ENCODE measurements at places on chromosomes 16 and 17. TPM values are rescaled to one million over a fixed set of nuclear protein-coding genes. Genes with fewer than 3 reads are reported as not detected.
A peak's percentile ranks its signal among the peaks of the same experiment; 100 is the strongest.

- H3K36me3 ChIP-seq = no peaks in the 10 kb centered on the region
- no peak overlapping the region for H3K4me3 ChIP-seq
- DNase-seq = no peak
- H3K27ac ChIP-seq = no peak overlapping the region
These were observed 123.5 kb upstream of the CHMP6 start for GRCh38 chr17:80868022-80868609.

DNA sequence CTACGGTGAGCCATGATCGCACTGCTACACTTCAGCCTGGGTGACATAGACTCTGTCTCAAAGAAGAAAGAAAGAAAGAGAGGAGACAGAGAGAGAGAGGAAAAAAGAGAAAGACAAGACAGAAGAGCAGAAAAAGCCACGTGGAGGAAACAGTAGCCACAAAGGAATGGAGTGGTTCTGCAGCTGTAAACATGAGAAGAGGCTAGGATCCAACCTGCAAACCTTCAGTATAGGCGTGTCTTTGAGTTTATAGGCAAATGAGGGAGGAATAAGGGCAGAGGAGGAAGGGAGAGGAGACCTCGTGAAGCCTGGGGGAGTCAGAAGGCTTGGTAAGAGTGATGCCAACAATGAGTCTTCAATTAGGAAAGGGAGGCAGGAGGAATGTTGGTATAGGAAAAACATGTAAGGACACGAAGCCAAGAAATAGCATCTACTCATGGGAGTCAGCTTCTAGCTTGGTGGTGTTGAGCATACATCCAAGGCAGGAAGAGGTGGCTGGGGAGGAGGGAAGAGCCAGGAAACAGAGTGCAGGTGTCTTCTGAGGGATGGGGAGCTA lies 3.9 kb downstream of the MED9 start:
- no peaks in the 10 kb centered on the region for H3K36me3 ChIP-seq
- DNase-seq = no peak
- peak overlapping the region; percentile 31 for H3K27ac ChIP-seq
- H3K4me3 ChIP-seq = no peak overlapping the region
- H3K4me1 ChIP-seq = peaks cover 74% of the 10 kb centered on the region
- no peaks in the 10 kb centered on the region for H3K27me3 ChIP-seq

GRCh38 chr17:44493339-44493738 lies 9.9 kb downstream of the GPATCH8 start:
- no peak for DNase-seq
- H3K36me3 ChIP-seq = no peaks in the 10 kb centered on the region
- no peaks in the 10 kb centered on the region for H3K27me3 ChIP-seq
- peak overlapping the region; percentile 19 for H3K27ac ChIP-seq

GRCh38 chr17:66089764-66090163 lies 102.2 kb downstream of the CEP112 start:
- no peak for DNase-seq
- no peaks in the 10 kb centered on the region for H3K4me1 ChIP-seq
- no peaks in the 10 kb centered on the region for H3K27me3 ChIP-seq
- no peaks in the 10 kb centered on the region for H3K36me3 ChIP-seq
- H3K4me3 ChIP-seq = no peak overlapping the region

- no peak overlapping the region for H3K27ac ChIP-seq
- peaks cover 57% of the 10 kb centered on the region for H3K27me3 ChIP-seq
- H3K4me3 ChIP-seq = no peak overlapping the region
- no peak for DNase-seq
- no peaks in the 10 kb centered on the region for H3K4me1 ChIP-seq
These were observed 149.9 kb downstream of the ENGASE start for GRCh38 chr17:79224476-79224875.

GRCh38 chr16:86511317-86512161 lies 1.2 kb downstream of the FOXF1 start:
- peaks cover 90% of the 10 kb centered on the region for H3K27me3 ChIP-seq
- peaks cover 5% of the 10 kb centered on the region for H3K4me1 ChIP-seq
- H3K4me3 ChIP-seq = no peak overlapping the region
- no peaks in the 10 kb centered on the region for H3K36me3 ChIP-seq
- no peak for DNase-seq

- H3K27me3 ChIP-seq = no peaks in the 10 kb centered on the region
- H3K27ac ChIP-seq = no peak overlapping the region
- no peaks in the 10 kb centered on the region for H3K36me3 ChIP-seq
- no peak overlapping the region for H3K4me3 ChIP-seq
- no peak for DNase-seq
These were observed 19.3 kb downstream of the SHISA9 start for GRCh38 chr16:12920739-12921138.

- no peak for DNase-seq
- peaks cover 14% of the 10 kb centered on the region for H3K27me3 ChIP-seq
- no peaks in the 10 kb centered on the region for H3K4me1 ChIP-seq
- no peaks in the 10 kb centered on the region for H3K36me3 ChIP-seq
- H3K27ac ChIP-seq = no peak overlapping the region
- H3K4me3 ChIP-seq = no peak overlapping the region
These were observed 47.8 kb downstream of the PITPNM3 start for GRCh38 chr17:6508519-6509030.

Gene KCTD19
- total RNA-seq = not detected

DNA sequence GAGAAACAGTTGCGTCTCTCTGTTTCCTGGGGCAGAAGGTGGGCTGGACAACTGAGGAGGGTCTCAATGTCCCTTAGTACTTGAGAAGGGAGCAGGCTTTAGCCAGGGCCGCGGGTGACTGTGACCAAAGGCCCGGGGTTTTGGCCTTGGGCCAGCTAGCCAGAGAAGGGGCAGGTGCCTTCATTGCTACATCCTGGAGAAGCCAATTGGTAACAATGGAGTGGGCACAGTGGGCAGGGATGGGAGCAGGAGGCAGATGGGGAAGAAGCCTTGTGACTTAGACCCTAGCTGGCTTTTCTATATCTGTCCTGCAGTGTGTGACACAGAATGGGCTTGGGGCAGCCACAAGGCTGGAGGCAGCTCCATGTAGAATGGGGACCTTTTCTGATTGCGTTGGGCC lies 46.0 kb downstream of the CLEC16A start:
- no peaks in the 10 kb centered on the region for H3K4me1 ChIP-seq
- no peaks in the 10 kb centered on the region for H3K36me3 ChIP-seq
- no peaks in the 10 kb centered on the region for H3K27me3 ChIP-seq
- no peak overlapping the region for H3K27ac ChIP-seq

- peaks cover 8% of the 10 kb centered on the region for H3K27me3 ChIP-seq
- no peak overlapping the region for H3K27ac ChIP-seq
- H3K4me1 ChIP-seq = no peaks in the 10 kb centered on the region
- DNase-seq = no peak
These were observed 43.4 kb downstream of the COX4I1 start for GRCh38 chr16:85842848-85843247.

Measured in gastrocnemius medialis (tissue), 4 donors.